A673 (cell line): ENCODE measurements at places on chromosomes 3 and 15. TPM values are rescaled to one million over a fixed set of nuclear protein-coding genes. Genes with fewer than 3 reads are reported as not detected.

- no peaks in the 10 kb centered on the region for H3K27me3 ChIP-seq
- DNase-seq: no peak
- H3K4me1 ChIP-seq: no peaks in the 10 kb centered on the region
- H3K36me3 ChIP-seq: no peaks in the 10 kb centered on the region
- no peak overlapping the region for H3K27ac ChIP-seq
Measured at GRCh38 chr3:178246004-178246403, 290.2 kb upstream of the KCNMB2 start.

PEAK1 gene
- 36.7 and 39.8 TPM in 2 replicates for total RNA-seq

NRROS gene
- 0.64 and 0.92 TPM in 2 replicates for total RNA-seq

- no peaks in the 10 kb centered on the region for H3K36me3 ChIP-seq
- no peak overlapping the region for H3K4me3 ChIP-seq
- no peaks in the 10 kb centered on the region for H3K4me1 ChIP-seq
- H3K27me3 ChIP-seq: peaks cover 29% of the 10 kb centered on the region
- no peak for DNase-seq
Measured at GRCh38 chr15:51085764-51086163, 8.9 kb downstream of the TNFAIP8L3 start.

- H3K27ac ChIP-seq: peak overlapping the region; percentile 19
- no peak for DNase-seq
- peaks cover 15% of the 10 kb centered on the region for H3K36me3 ChIP-seq
- H3K27me3 ChIP-seq: no peaks in the 10 kb centered on the region
- H3K4me1 ChIP-seq: peaks cover 43% of the 10 kb centered on the region
Measured at GRCh38 chr15:57094321-57095257, 176.1 kb downstream of the TCF12 start.

ITIH4 gene
- 1.7 and 3.4 TPM in 2 replicates for total RNA-seq

- no peaks in the 10 kb centered on the region for H3K36me3 ChIP-seq
- peak; percentile 55 for DNase-seq
- H3K4me3 ChIP-seq: no peak overlapping the region
- no peaks in the 10 kb centered on the region for H3K27me3 ChIP-seq
Measured at GRCh38 chr15:94671858-94672532, 440.6 kb downstream of the MCTP2 start.

- no peak overlapping the region for H3K27ac ChIP-seq
- no peak for DNase-seq
- no peak overlapping the region for H3K4me3 ChIP-seq
- H3K27me3 ChIP-seq: no peaks in the 10 kb centered on the region
- H3K36me3 ChIP-seq: no peaks in the 10 kb centered on the region
Measured at GRCh38 chr3:135393898-135394525, 571.5 kb upstream of the PPP2R3A start.

ZNF860 gene
- not detected in 2 replicates for total RNA-seq

- no peaks in the 10 kb centered on the region for H3K27me3 ChIP-seq
- peaks cover 11% of the 10 kb centered on the region for H3K4me1 ChIP-seq
- no peak overlapping the region for H3K4me3 ChIP-seq
- peak overlapping the region; percentile 50 for H3K27ac ChIP-seq
- DNase-seq: peak; percentile 43
- H3K36me3 ChIP-seq: peaks cover 35% of the 10 kb centered on the region
Measured at GRCh38 chr3:44988073-44988472, 12.0 kb downstream of the EXOSC7 start.

FETUB gene
- not detected in 2 replicates for total RNA-seq

DNA sequence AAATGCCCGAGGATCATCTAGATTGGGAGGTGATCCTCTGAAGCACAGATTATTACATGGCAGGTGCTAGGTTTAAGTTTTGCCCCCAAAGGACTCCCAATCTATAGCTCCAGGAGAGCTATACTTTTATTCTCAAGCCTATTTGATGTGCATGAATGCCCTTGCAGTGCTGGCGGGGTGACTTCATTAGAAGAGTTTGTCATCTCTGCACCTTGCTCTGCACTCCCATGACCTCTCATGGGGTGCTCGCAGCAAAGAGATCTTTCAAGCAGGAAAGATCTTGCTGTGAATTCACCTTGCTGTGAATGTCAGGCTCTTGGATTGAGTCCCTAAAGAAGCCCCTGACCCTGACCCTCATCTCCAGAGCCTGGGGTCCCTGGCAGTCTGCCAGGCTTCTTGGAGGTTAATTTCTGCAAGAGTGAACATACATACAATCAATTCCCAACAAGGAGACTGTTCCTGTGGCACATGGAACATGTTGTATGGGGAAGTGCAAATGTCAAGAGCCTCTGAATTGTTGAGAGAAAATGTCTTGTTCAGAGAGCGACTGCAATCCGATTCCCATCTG is 45.9 kb downstream of the FAM43A start:
- H3K27me3 ChIP-seq: no peaks in the 10 kb centered on the region
- no peaks in the 10 kb centered on the region for H3K36me3 ChIP-seq
- no peak overlapping the region for H3K4me3 ChIP-seq
- peaks cover 12% of the 10 kb centered on the region for H3K4me1 ChIP-seq
- DNase-seq: no peak

GRCh38 chr3:124780356-124780755 is 50.1 kb downstream of the UMPS start:
- H3K27ac ChIP-seq: peak overlapping the region; percentile 37
- no peaks in the 10 kb centered on the region for H3K27me3 ChIP-seq
- no peaks in the 10 kb centered on the region for H3K36me3 ChIP-seq
- H3K4me1 ChIP-seq: peaks cover 49% of the 10 kb centered on the region

- no peak overlapping the region for H3K4me3 ChIP-seq
- H3K27ac ChIP-seq: peak overlapping the region; percentile 73
- no peaks in the 10 kb centered on the region for H3K36me3 ChIP-seq
Measured at GRCh38 chr3:177596816-177597271, 399.6 kb upstream of the TBL1XR1 start.

DNA sequence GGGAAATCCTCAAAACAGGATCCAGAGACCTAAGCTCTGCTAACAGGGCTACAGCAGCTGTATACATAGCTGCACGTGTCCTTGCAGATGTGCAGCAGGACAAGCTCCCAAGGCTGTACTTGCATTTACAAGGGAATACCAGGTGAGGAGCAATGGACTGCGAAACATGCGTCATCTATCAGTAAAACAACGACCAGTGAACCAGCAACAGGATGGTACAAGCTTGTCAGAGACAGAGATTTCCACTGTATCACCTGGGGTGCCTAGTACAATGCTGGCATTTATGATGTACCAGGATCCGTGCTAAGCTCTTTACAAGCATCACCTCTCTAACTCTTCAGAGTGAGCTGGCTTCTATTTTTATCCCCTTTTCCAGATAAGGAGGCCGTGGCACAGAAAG is 227.3 kb downstream of the FOXP1 start:
- H3K27ac ChIP-seq: no peak overlapping the region
- no peaks in the 10 kb centered on the region for H3K27me3 ChIP-seq
- DNase-seq: no peak
- no peak overlapping the region for H3K4me3 ChIP-seq

- DNase-seq: peak; percentile 58
- H3K4me3 ChIP-seq: no peak overlapping the region
- no peak overlapping the region for H3K27ac ChIP-seq
- no peaks in the 10 kb centered on the region for H3K27me3 ChIP-seq
- H3K4me1 ChIP-seq: peaks cover 6% of the 10 kb centered on the region
Measured at GRCh38 chr3:161266731-161267150, 45.6 kb downstream of the NMD3 start.

- no peak for DNase-seq
- peaks cover 11% of the 10 kb centered on the region for H3K4me1 ChIP-seq
- no peaks in the 10 kb centered on the region for H3K36me3 ChIP-seq
- H3K27me3 ChIP-seq: no peaks in the 10 kb centered on the region
- no peak overlapping the region for H3K27ac ChIP-seq
- H3K4me3 ChIP-seq: no peak overlapping the region
Measured at GRCh38 chr15:68001811-68002210, 52.3 kb upstream of the PIAS1 start.

DNA sequence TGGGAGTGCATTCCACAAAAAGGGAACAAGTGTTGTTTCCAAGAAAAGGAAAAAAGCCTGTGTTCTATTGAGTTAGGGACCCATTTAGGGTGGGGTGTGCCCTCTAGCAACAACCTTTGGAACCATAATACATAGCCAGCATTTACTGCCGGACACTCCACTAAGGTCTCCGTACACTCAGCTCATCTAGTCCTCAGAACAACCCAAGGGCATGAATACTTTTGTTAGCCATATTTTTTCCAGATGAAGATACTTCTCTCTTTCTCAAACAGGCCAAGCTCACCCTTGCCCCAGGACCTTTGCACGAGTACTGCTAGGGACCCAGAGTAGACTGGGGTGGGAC is 46.2 kb downstream of the GLDN start:
- no peak for DNase-seq
- H3K27ac ChIP-seq: no peak overlapping the region
- H3K4me3 ChIP-seq: no peak overlapping the region
- no peaks in the 10 kb centered on the region for H3K36me3 ChIP-seq

DNA sequence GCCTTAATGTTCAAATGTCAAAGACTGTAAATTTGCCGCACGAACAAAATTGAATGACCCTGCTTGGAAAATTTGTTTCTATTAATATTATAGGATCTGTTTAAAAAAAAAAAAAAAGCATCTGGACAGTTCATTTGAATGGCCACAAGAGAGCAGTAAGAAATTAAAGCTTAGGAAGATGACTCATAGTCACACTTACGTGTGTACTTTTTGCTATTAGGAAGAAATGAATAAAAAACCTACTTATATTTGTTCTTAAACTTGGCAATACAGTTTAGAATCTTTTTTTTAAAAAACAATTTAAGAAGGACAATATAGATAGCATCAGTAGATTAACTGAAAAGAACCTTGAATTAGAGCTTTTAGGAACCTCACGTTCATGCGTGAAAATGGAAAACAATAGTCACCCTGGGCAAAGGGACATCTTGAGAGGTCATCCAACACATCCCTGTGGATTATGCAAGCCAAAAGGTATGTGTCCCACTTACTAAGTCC is 621.8 kb downstream of the MECOM start:
- DNase-seq: peak; percentile 31
- H3K4me1 ChIP-seq: no peaks in the 10 kb centered on the region
- no peak overlapping the region for H3K27ac ChIP-seq
- H3K36me3 ChIP-seq: no peaks in the 10 kb centered on the region

DNA sequence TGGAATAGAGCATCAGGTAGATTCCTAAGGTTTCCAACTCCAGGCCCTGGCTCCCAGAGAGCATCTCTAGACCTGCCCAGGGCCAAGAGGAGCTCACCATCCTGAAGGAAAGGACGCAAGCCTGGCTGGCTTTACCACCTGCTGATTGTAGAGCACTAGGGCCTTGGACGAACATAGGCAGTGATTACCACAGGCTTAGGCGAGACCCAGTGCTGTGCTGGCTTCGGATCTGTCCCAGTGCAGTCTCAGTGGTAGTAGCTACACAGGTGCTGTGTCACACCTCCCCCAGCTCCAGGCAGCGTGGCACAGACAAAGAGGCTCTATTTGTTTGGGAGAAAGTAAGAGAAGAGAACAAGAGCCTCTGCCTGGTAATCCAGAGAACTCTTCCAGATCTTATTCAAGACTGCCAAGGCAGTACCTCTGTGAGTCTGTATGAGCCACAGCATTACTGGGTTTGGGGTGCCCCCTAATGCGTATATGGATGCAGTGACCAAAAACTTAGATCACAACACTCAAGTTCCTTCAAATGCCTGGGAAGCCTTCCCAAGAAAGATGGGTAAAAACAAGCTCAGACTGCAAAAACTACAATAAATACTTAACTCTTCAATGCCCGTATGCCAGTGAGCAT is 25.4 kb downstream of the ISG20 start:
- peaks cover 12% of the 10 kb centered on the region for H3K27me3 ChIP-seq
- no peaks in the 10 kb centered on the region for H3K36me3 ChIP-seq
- no peak for DNase-seq

MASP1 gene
- total RNA-seq: not detected in 2 replicates

DNA sequence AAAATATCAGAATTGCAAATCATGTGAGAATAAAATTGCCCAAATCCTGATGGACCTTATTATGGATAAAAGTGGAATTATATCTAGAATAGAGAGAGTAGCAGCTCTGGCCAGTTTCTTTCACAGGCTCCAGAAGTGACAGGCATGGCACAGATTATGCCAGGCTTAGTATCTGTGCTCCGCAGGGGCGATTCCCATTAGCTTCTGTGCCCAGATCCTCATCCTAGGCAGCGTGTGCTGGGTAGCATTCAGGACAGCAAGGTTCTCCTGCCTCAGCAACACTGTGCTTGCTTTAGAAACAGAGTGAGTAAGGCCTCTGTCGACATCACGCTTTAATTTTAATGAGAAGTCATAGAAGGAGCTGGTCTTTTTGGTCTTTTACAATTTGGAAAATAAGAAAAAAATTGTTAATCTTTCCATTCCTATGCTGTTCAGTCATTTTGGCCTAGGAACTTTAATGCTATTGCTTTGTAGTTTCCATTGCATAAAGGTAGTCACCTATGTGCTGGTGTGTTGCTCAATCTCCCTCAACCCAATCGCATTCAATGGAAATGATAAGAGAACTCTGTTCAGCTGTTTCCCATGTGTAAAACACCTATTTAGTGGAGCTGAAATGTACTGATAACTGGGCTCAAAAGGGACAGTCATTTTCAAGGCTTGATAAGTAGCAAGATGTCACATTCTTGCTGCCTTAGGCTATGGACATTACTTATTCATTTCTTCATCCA is 770.1 kb downstream of the AGBL1 start:
- H3K27me3 ChIP-seq: no peaks in the 10 kb centered on the region
- no peaks in the 10 kb centered on the region for H3K36me3 ChIP-seq
- no peak for DNase-seq

- H3K4me3 ChIP-seq: no peak overlapping the region
- no peak for DNase-seq
- H3K36me3 ChIP-seq: no peaks in the 10 kb centered on the region
- no peak overlapping the region for H3K27ac ChIP-seq
Measured at GRCh38 chr15:85298366-85298765, 82.0 kb upstream of the AKAP13 start.

GRCh38 chr3:14324224-14324944 is 78.0 kb upstream of the SLC6A6 start:
- no peaks in the 10 kb centered on the region for H3K27me3 ChIP-seq
- no peak overlapping the region for H3K4me3 ChIP-seq
- no peak overlapping the region for H3K27ac ChIP-seq
- no peaks in the 10 kb centered on the region for H3K4me1 ChIP-seq
- DNase-seq: no peak

DNA sequence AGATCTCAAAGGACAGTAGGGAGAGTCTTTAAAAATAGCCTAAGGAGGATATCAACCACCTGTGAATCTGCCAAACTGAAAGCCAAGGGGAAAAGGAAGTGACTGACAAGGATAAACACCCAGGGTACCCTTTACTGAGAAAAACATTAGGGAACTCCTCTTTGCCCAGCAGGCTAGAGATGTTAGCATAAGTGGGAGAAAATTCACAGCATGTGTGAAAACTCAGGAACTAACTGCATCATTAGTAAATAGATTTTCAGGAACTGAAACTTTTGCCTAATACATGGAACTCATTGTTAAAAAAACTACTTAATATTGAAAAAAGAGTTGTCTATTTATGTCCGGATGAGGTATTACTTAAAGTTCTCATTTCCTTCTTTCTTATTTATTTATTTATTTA is 375.5 kb downstream of the NTRK3 start:
- no peaks in the 10 kb centered on the region for H3K4me1 ChIP-seq
- no peak for DNase-seq
- no peak overlapping the region for H3K27ac ChIP-seq

CELSR3 gene
- 1.2 and 2.1 TPM in 2 replicates for total RNA-seq
